ENCODE measurements at places on chromosomes 7 and 10.

- no peak for DNase-seq
Measured at GRCh38 chr7:69358163-69358821, 240.0 kb upstream of the AUTS2 start.

- peak; percentile 75 for DNase-seq
Measured at GRCh38 chr7:132577206-132578049, 1.2 kb upstream of the PLXNA4 start.

DNA sequence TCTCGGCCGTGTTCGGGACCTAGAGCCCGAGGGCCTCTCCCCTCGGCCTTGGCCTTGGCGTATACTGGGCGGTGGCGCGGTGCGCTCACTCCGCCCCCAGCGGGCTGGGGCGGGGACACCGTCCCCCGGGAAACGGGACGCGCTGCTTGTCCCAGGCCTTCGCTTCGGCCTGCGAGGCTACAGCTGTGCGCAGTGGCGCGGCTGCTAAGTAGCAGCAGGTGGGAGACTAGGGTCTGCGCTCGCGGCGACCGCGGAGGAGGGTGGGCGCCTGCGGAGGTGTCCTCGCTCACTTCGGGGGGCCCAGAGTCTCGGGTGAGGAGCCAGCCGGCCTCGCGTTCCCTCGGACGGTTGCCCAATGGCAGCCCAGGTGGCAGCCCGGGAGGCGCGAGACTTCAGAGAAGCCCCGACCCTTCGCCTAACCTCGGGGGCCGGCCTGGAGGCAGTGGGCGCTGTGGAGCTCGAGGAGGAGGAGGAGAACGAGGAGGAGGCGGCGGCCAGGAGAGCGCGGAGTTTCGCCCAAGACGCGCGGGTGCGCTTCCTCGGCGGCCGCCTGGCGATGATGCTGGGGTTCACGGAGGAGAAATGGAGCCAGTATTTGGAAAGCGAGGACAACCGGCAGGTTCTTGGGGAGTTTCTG is at the start of gene DNAH11:
DNAH11 (plus strand) TSS at position 149 of the 637 bp plus-strand sequence; CDS start at position 356, 207 bp downstream.
- DNase-seq = no peak

GRCh38 chr10:69786791-69787190 is 14.9 kb upstream of the COL13A1 start:
- no peak for DNase-seq

DNA sequence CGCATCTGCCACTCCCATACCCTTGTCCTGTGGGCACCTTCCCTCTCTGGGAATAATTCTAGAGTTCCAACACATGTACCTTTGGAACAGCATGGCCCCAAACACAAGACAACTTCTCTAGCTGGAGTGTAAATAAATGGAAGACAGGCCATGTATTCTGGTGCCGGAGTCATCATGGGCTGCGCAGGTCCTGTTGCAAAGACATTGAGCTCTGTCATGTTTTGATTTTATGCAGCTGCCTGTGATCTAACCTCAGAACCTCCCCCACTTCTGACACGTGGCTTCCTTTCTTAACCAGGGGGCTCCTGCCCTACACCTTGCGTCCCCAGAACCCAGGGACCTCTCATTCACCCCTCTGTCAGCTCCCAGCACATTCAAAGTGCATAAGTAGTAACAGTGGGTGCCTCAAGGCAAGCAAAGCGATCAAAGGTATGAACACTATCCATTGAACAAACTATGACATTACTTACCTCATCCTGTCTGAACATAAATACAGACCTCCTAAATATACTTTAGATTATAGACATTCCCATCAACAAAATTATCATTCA is 219.9 kb downstream of the FGFR2 start:
- DNase-seq = no peak

DNA sequence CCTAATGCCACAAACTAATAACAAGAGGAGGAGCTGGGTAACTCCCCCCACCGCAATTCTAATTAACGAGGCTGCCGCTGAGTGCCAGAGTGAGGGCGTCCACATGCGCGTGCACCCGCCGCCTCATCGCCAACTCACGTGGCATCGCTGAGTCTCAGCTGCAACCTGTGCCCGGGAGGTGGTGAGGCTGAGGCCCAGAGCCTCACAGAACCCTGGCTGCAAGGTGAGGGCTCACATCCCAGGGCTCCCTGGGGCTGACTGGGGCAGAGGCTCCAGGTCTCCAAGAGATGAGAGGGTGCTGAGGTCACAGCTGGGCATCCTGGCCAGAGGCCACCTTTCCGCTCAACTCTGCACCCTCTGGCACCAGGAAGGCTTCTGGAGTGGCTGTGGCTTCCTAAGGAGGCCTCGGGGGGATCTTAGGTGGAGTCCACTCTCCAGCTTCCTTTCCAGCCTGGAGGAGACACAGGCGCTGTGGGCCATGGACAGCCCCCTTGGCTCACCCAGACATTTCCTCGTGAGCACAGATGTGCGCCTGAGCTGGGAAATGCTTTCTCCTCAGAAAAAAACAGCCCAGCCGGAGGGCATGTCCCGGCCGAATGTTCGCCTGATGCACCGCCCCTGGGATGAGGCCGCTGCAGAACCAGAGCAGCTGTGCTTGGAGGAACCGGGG is 242.6 kb downstream of the MAD1L1 start:
- no peak for DNase-seq

DNA sequence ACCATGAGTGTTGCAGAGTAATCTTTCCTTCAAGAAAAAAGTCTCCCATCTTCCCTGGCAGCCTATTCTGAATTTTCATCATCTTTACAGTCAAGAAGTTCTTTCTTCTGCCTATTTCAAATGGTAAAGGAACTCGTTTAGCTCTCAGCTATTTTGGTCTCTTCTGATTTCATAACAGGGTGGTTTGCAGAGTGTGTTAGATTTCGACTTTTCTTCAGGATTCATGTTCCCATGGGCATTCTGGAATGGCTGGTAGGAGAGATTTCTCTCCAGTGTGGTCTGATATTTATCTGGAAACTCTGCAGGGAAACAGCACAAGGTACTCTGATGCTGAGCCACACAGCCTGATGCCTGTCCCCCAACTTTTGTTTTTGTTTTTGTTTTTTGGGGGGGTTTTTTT is 111.1 kb upstream of the FAM171A1 start:
- no peak for DNase-seq

DNA sequence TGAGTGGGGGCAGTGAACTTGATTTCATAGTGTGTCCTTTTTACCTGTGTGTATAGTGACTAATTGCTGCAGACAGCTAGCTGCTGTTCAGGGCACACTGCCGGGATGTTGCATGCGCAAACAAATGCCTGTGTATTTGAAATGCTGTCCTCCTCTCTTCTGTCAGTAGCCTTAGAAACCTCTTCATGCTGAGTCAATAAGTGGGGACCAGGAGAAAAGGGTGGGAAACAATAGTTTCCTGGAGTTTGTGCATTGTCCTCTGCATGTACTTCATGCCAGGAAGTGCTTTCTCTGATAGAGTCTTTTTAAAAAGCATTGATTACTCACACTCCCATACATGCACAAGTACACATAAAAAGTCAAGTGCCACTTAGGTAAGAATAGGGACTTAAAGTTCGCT is 1183.7 kb upstream of the CELF2 start:
- DNase-seq = peak; percentile 56

GRCh38 chr10:46028584-46029460 is 1.6 kb downstream of the NCOA4 start:
- DNase-seq = no peak

DNA sequence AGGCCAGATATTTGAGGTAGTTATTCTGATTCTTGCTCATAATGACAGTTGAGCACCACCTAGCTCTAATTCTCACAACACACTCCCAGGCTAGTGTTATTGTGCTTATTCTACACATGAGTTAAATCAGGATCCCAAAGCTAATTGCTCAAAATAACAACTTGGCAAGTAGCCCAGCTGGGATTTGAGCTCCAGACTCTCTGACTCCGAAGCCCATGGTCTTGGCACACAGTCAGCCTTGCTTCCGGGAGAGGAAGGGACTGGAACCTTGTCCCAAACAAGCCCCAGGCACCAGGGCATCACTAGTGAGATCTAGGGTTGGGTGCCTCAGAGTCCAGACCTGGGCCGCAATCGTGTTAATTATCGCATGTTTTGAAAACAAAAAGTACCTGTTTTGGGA is 101.4 kb downstream of the GPAM start:
- no peak for DNase-seq
